ENCODE measurements at places on chromosomes 5 and 9. TPM values are rescaled to one million over a fixed set of nuclear protein-coding genes. Genes with fewer than 3 reads are reported as not detected.

Gene TMEM252
- not detected for polyA plus RNA-seq

Gene VDAC1
- polyA plus RNA-seq, result 476 TPM

Gene FOXD4L4
- polyA plus RNA-seq, result not detected

Gene TXNDC15
- polyA plus RNA-seq, result 56.4 TPM

Gene IQGAP2
- polyA plus RNA-seq, result 34.0 TPM

Gene CCIN
- polyA plus RNA-seq, result 0.20 TPM

Gene ANKRD33B
- polyA plus RNA-seq, result 0.30 TPM

Gene ASPN
- 4.6 TPM for polyA plus RNA-seq

Gene ROPN1L
- 0.15 TPM for polyA plus RNA-seq

Gene SNCB
- polyA plus RNA-seq, result 2.8 TPM

Gene MYMK
- not detected for polyA plus RNA-seq

GRCh38 chr5:142082182-142082781 is 26.3 kb upstream of the NDFIP1 start:
- no peak overlapping the region for H3K4me3 ChIP-seq
- H3K36me3 ChIP-seq, result no peaks in the 10 kb centered on the region
- no peaks in the 10 kb centered on the region for H3K27me3 ChIP-seq
- no peak for DNase-seq
- H3K4me1 ChIP-seq, result no peaks in the 10 kb centered on the region
- H3K27ac ChIP-seq, result no peak overlapping the region

DNA sequence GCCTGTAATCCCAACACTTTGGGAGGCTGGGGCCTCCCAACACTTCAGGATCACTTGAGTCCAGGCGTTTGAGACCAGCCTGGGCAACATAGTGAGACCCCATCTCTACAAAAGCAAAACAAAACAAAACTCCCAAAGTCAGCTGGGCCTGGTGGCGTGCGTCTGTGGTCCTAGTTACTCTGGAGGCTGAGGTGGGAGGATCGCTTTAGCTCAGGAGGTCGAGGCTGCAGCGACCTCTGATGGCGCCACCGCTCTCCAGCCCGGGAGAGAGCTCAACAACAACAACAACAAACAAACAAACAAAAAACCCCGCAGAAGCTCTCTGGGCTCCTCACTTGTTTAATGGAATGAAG is 528 bp downstream of the ACOT12 start:
- peaks cover 24% of the 10 kb centered on the region for H3K27me3 ChIP-seq
- peaks cover 11% of the 10 kb centered on the region for H3K4me1 ChIP-seq
- no peaks in the 10 kb centered on the region for H3K36me3 ChIP-seq
- no peak overlapping the region for H3K27ac ChIP-seq
- no peak overlapping the region for H3K4me3 ChIP-seq
- DNase-seq, result no peak

DNA sequence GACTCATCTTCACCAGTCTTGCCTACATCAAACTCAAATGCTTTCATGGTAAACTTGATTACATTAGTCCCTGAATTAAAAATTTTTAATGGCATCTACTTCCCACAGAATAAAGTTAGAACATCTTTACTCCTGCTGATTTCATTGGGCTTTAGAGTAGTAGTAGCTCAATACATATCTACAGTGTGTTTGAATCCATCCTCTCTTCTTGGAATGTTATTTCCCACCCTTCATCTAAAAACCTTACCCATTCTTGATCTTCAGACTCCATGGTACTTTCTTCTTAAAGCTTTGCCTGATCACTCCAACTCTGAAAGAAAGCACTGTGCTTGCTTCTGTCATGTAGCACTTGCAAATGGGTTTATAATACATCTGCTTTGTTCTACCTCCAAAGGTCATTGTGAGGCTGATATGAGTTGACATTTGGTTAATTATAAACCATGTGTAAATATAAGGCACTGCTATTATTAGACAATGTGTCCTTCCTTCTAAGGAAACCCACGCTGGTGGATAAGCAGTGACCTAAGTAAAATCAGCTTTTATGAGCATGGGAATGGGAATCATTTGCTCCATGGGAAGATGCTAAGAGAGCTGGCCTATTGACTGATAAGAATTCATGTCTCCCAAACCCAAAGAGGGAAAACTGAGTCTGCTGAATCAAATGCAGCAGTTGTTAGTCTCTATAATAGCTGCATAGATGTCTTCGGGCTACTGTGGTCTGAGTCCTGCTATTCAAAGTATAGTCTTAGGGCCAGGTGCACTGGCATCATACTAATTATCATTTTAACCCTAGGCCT is 7.5 kb upstream of the PRLR start:
- no peak overlapping the region for H3K4me3 ChIP-seq
- H3K27me3 ChIP-seq, result no peaks in the 10 kb centered on the region
- no peak for DNase-seq
- H3K4me1 ChIP-seq, result peaks cover 11% of the 10 kb centered on the region
- no peak overlapping the region for H3K27ac ChIP-seq

GRCh38 chr9:75027187-75028107 is 646 bp downstream of the CARNMT1 start:
- peaks cover 37% of the 10 kb centered on the region for H3K4me1 ChIP-seq
- no peaks in the 10 kb centered on the region for H3K36me3 ChIP-seq
- peak; percentile 74 for DNase-seq
- peak overlapping the region; percentile 64 for H3K4me3 ChIP-seq
- H3K27me3 ChIP-seq, result no peaks in the 10 kb centered on the region

DNA sequence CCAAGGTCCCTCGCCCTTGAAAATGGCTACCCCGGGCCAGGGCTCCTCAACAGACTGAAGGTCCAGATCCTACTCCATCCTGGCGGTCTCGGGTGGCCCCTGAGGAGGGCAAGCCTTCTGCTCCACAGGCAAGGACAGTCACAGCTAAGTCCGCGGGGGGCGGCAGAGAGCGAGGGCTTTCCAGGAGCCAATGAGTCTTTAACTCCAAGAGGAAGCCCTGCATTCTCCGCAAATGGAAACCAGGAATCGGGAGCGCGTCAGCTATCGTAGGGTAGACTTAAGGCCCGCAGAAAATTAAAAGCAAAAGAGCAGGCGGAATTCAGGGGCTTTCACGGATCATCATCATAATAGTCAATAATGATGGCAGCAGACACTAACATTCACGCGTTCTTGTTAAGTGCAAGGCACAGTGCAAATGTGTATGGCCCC is 87.8 kb upstream of the TNFAIP8 start:
- peak overlapping the region; percentile 89 for H3K27ac ChIP-seq
- H3K36me3 ChIP-seq, result no peaks in the 10 kb centered on the region
- peak overlapping the region; percentile 13 for H3K4me3 ChIP-seq
- peak; percentile 96 for DNase-seq
- H3K4me1 ChIP-seq, result no peaks in the 10 kb centered on the region
- H3K27me3 ChIP-seq, result no peaks in the 10 kb centered on the region

GRCh38 chr9:132775720-132776119 is 102.4 kb downstream of the AK8 start:
- H3K27me3 ChIP-seq, result no peaks in the 10 kb centered on the region
- H3K27ac ChIP-seq, result no peak overlapping the region
- peaks cover 6% of the 10 kb centered on the region for H3K4me1 ChIP-seq
- H3K4me3 ChIP-seq, result no peak overlapping the region
- no peak for DNase-seq
- no peaks in the 10 kb centered on the region for H3K36me3 ChIP-seq

GRCh38 chr5:34959323-34959722 is 30.0 kb downstream of the DNAJC21 start:
- no peaks in the 10 kb centered on the region for H3K4me1 ChIP-seq
- H3K27ac ChIP-seq, result no peak overlapping the region
- no peak for DNase-seq

DNA sequence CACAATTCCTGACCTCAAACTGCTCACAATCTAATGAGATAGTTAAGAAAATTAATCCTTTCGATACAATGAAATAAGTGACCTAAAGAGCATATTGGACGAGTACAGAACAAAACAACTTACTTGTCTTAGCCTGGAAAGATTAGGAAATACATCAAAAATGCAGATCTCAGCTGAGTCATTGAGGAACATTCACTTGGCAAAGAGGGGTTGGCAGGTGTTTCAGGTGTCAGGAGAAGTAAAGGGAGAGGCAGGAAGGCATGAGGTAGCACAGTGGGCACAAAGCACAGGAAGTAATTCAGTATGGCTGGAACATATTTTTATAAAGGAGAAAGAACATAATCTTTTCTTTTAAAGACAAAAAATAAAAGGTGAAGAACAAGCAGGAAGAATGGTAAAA is 628.8 kb upstream of the RGMB start:
- H3K27ac ChIP-seq, result no peak overlapping the region
- H3K4me3 ChIP-seq, result no peak overlapping the region
- no peaks in the 10 kb centered on the region for H3K36me3 ChIP-seq
- H3K4me1 ChIP-seq, result no peaks in the 10 kb centered on the region
- no peaks in the 10 kb centered on the region for H3K27me3 ChIP-seq

DNA sequence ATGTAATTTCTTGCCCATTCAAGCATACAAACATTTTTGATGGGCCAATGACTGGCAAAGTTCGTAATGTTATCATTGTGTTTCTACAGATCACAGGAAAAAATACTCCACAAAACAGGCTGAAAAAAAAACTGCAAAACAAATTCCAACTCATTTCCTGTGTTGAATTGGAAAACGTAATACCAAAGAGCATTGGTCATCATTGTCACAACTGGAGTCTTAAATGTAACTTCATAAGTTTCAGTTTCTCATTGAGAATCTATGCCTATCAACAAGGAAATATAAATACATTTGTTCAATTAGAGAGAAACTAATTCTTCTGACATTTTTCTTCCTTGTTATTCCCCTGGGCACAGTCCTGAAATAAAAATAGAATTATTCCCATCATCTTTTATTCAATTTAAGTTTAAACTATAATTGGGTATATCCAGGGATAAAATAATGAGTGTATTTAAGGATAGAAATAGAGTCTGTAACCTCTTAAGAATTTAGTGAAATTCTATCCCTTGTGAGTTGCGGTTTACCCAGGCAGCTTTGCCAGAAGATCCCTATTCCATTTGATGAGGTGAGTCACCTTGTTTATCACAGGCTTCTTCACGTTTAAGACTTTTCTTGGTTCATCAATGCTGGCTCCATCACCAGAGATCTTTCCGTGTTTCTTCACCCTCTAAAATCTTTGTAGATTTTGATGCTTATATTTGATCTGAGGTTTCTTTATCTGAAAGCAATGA is 112.7 kb upstream of the ITGA1 start:
- no peak overlapping the region for H3K4me3 ChIP-seq
- no peak overlapping the region for H3K27ac ChIP-seq
- H3K36me3 ChIP-seq, result no peaks in the 10 kb centered on the region
- no peaks in the 10 kb centered on the region for H3K27me3 ChIP-seq

DNA sequence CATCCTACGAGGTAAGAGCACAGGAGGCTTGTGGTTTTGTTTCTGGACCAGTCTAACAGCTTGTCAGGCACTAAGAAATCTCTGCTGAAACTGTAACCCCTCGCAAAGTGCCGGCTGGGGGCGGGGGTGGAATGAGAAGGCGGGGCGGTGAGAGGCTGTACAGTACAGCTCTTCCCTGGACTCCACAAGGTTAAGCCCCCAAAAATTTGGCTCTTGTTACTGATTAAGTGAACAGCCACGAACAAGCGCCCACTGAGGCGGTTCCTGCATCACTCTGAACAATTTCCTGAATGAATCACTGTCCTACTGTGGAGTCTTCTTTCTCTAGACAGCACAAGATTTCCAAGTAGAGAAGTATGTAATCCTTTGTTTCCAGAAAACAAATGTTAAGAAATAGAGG is 6.8 kb downstream of the FBP2 start:
- no peaks in the 10 kb centered on the region for H3K36me3 ChIP-seq
- no peaks in the 10 kb centered on the region for H3K27me3 ChIP-seq
- no peak overlapping the region for H3K4me3 ChIP-seq
- no peak overlapping the region for H3K27ac ChIP-seq
- no peaks in the 10 kb centered on the region for H3K4me1 ChIP-seq
- DNase-seq, result no peak

DNA sequence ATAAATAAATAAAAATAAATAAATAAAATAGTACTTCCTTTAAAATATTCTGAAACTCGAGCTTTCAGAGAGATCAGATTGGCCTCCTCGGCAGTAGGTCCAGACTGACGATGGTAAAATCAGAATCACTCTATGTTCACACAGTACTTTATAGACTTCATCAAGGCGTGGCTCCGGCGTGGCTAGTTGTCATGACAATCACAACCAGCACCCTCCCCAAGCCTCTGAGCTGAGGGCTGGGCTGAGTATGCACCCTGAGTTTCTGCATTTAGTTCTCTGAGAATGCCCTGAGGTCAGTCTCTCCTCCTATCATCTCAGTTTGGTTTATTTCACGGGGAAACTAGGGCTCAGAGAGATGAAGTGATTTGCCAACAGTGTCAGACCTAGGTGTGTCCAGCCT is 43.3 kb upstream of the BARHL1 start:
- H3K4me1 ChIP-seq, result no peaks in the 10 kb centered on the region
- no peaks in the 10 kb centered on the region for H3K36me3 ChIP-seq
- no peak overlapping the region for H3K27ac ChIP-seq
- no peak overlapping the region for H3K4me3 ChIP-seq
- H3K27me3 ChIP-seq, result no peaks in the 10 kb centered on the region
- DNase-seq, result no peak

- H3K27ac ChIP-seq, result no peak overlapping the region
- H3K4me1 ChIP-seq, result peaks cover 8% of the 10 kb centered on the region
- no peaks in the 10 kb centered on the region for H3K36me3 ChIP-seq
- H3K4me3 ChIP-seq, result no peak overlapping the region
- no peaks in the 10 kb centered on the region for H3K27me3 ChIP-seq
These were observed 16.1 kb downstream of the RAI14 start for GRCh38 chr5:34672196-34672595.

DNA sequence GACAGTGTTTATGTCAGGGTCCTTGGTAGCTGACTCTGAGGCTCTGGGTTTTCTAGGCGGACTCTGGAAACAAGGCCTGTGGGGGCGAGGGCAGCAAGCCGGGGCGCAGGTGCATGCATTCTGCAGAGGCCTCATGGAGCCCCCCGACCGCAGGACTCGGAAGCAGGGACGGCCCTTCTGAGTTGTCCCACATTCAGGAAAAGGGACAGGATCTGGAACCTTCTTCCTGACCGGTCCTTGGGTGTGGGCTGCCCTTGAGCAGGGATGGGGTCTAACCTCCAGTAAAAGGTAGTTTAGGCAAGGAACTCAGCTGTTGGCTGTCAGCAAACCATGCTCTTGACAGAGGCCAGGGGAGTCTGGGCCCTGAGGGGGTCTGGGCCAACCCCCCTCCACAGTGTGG is 7.4 kb upstream of the COL5A1 start:
- DNase-seq, result peak; percentile 8
- no peak overlapping the region for H3K4me3 ChIP-seq
- H3K27ac ChIP-seq, result no peak overlapping the region
- H3K36me3 ChIP-seq, result no peaks in the 10 kb centered on the region

DNA sequence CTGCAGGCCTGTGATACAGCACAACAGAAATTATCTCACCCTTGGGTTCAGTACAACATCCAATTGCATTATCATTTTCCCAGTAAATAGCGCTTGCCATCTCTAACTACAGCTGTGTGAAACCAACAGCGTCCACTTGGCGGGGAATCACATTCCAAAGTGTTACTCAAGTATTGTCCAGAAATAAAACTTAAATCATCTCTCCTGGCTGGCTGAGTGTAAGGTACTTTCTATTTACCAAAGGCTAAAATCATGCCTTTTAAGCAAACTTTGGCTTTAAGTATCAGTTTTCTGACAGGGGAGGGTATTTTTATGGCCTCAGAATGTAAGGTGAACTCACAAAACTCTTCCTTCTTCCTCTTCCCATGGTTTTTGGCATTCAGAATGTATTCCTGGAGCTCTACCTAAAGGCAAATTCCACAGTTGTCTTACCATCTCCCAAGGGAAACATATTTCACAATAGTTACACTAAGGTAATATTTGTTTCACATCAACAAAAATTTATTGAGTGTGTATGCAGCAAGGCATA is 205.6 kb upstream of the MPDZ start:
- no peak overlapping the region for H3K4me3 ChIP-seq
- H3K4me1 ChIP-seq, result no peaks in the 10 kb centered on the region
- H3K27me3 ChIP-seq, result no peaks in the 10 kb centered on the region
- peak; percentile 16 for DNase-seq

- no peak overlapping the region for H3K27ac ChIP-seq
- no peaks in the 10 kb centered on the region for H3K27me3 ChIP-seq
- H3K36me3 ChIP-seq, result no peaks in the 10 kb centered on the region
These were observed 308.3 kb downstream of the COX7C start for GRCh38 chr5:86926033-86926432.

All from adrenal gland (tissue), 19 donors.